GM12878 (cell line): ENCODE measurements at places on chromosomes 7 and 10. TPM values are rescaled to one million over a fixed set of nuclear protein-coding genes. Genes with fewer than 3 reads are reported as not detected.

DNA sequence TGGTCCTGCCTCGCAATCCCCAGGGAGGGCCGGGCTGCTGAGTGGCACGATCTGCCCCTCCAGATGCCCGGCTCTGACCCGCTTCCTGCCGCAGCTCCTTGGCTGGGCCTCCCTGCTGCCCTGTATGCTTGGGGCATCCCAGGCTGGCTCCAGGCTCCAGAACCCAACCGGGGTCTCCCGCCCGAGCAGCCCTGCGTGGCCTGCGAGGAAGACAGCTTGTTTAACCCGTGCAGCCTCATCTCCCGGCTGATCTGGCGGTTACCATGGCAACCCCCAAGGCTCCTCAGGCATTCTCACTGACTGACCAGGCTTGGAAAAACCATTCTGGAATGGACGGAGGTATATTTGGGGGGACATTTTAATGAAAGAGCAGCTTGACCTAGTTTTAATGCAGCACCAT, 232.4 kb upstream of the MYO3A start:
- DNase-seq, result no peak

Gene ITIH5
- polyA plus RNA-seq, result 0.14 TPM in 1 of 2 replicates, not detected in the other

Gene TAX1BP1
- 49.7 and 50.4 TPM in 2 replicates for polyA plus RNA-seq

DNA sequence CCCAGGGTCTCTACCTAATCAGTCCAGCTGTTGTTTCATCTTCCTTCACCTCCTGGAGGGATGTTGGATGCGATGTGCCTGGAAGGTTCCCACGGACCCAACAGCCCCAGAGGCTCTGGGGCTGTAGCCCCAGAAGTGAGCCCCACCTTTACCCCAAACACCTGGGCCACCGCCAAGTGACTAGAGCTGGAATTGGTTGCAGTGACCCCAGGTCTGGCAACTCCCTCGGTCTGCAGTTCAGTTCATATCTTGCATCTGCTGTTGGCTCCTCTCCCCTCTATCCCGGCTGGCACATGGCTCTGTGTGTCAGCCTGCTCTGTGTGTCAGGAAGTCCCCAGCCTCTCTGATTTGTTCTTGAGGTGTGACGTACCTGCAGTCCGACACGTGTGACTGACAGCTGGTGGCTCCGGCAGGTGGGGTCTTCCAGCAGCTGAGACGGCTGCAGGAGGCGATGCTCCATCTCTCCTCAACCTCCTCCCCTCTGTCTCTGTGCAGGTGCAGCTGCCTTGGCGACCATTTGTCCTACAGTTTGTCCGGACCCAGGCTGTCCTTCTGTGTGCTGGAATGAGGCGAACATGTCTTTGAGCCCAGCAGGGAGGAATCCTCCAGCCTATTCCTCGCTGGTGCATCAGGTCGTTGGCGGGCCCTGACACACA, 38.6 kb downstream of the ELFN1 start:
- DNase-seq, result no peak

- DNase-seq, result no peak
Observed at GRCh38 chr10:106577266-106577665, 587.2 kb downstream of the SORCS1 start.
